SHP77 (cell line): ENCODE measurements at places on chromosomes 1 and 21.

DNA sequence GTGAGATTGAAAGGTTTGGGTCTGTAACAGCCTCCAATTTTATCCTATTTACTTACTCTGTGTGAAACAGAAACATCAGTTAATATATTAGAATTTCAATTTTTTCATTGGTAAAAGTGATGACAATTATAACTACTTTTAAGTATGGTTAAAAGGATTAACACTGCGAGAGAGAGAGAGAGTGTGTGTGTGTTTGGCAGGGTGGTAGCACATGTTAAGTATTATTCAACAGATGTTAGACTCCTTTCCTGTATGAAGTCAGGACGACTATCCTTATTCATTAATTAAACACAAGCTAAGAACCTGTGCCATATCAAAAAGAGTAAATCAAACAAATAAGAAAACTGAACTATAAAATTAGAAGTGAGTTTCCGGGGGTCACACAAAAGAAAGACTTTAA, 662.5 kb downstream of the PLPP3 start:
- DNase-seq = no peak

DNA sequence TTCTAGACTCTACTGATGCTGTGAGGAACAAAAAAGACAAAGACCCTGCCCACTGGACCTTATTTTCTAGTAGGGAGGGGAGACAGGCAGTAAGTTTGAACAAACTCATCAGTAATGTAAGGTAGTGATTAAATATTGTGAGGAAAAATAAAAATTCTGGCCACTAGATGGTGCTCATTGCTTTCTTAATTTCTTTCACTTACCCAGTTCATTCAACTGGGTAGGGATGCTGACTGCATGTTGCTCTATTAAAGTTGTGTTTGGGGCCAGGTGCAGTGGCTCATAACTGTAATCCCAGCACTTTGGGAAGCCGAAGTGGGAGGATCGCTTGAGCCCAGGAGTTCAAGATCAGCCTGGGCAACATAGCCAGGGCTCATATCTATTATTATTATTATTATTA, 6.3 kb upstream of the KYAT3 start:
- peak; percentile 76 for DNase-seq

GRCh38 chr1:231893400-231894102, 267.0 kb downstream of the DISC1 start:
- DNase-seq = no peak

GRCh38 chr1:236659792-236660587, 26.3 kb upstream of the ACTN2 start:
- no peak for DNase-seq

DNA sequence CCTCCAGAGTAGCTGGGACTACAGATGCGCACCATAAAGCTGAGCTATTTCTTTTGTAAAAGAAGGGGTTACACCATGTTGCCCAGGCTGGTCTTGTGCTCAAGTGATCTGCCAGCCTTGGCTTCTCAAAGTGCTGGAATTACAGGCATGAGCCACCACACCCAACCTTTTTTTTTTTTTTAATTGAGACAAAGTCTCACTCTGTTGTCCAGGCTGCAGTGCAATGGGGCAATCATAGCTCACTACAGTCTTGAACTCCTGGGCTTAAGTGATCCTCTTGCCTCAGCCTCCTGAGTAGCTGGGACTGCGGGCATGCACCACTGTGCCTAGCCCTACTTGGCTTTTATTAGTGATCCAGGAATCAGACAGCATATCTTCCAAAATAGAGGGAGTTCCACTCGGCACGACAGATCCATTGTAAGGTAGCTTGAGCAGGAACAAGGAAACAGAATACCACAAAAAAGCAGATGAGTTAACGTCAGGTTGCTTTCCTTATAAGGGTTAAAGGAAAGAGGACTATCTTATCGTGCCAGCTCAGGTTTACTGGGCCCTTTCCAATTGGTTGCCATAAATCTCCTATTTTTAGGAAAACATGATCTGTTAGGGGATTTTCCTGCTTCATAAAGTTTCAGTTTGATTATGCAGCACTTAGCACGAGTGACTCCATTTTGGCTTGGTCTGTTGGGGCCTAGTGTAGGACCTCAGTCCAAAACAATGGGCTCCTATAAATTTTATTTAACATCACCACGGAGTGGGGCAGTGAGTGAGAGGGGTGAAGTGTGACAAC, 45.2 kb downstream of the NENF start:
- DNase-seq = no peak

DNA sequence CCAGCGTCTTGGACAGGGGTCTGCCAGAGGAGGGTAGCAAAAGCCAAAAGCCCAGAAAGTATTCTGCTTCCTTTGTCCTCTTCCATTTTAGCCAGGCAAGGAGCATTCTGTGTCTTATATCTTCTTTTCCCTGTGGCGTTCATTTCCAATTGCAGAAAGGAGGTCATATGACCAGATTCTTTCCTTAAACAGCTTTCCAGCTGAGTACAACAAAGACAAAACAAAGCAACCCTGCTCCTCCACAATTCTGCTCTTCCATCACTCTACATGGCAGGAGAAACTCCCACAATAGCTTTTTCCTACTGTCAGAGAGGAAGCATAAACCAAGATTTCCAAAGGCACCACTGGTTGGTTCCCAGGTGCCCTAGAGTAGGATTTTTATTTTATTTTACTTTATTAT, 19.7 kb downstream of the ENSA start:
- DNase-seq = no peak

DNA sequence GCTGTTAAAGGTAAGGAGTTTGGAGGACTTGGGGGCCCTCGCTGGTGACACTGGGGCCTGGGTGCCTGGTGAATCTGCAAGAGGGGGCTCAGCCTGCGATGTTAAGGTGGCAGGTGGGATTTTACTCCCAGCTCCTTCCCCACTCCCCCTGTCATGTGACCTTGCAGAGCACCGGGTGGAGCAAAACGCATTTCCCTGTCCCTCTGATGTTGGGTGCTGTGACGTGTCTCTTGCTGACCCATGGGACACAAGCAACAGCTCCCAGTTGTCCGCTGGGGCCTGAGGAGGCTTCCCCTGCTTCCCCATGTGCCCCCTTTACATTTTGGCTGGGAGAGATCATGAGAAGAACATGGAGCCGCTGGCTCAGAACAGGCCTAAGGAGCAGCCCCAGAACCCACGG, 319.0 kb downstream of the MATN1 start:
- DNase-seq = no peak

- DNase-seq = no peak
These were observed 4.9 kb downstream of the LSM10 start for GRCh38 chr1:36392836-36393235.

GRCh38 chr1:65056866-65057265, 90.5 kb upstream of the JAK1 start:
- DNase-seq = no peak

- DNase-seq = no peak
These were observed 1.7 kb upstream of the AURKAIP1 start for GRCh38 chr1:1376551-1377226.

DNA sequence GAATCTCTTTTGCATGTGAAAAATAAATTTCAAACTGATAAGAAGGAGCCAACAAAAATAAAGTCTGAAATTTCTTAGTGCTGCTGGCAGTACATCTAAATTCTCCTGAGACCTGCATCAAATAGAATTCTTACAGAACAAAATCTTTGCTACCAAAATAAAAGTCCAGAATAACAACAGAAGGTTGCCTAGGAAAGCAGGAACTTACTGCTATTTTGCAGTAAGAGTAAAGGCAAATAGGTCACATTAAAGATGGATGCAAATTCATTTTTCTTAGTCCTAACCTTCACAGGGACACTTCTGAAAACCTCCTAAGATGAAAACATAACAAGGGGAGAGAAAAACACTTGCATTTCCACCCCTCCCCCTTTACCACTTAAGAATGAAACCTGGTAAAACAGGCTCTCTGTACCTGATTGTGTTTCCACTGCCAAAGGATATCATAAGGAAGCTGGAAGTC, 59.0 kb downstream of the RUSC1 start:
- DNase-seq = no peak

DNA sequence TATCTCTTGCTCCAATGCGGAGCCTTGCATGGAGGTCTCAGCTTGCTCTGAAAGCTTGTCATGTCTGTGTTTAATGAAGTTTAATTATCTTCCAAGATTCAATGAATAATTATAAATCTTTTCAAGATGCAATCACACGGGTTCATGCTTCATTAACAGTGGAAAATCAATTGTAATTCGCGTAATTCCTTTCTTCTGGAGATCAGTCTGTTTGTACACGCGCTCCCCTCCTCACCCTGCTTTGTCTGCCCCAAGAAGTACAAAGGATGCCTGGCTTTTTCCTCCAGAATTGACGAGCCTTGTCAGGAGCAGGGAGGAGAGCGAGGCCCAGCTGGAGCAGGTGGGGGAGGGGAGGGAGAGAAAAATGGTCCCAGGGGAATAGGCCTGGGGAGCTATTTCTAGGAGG, 65.0 kb upstream of the DISP3 start:
- DNase-seq = no peak

- DNase-seq = no peak
These were observed 82.7 kb upstream of the ABCD3 start for GRCh38 chr1:94335447-94335846.

- DNase-seq = no peak
These were observed 61.4 kb downstream of the OLFML2B start for GRCh38 chr1:161962091-161962887.

DNA sequence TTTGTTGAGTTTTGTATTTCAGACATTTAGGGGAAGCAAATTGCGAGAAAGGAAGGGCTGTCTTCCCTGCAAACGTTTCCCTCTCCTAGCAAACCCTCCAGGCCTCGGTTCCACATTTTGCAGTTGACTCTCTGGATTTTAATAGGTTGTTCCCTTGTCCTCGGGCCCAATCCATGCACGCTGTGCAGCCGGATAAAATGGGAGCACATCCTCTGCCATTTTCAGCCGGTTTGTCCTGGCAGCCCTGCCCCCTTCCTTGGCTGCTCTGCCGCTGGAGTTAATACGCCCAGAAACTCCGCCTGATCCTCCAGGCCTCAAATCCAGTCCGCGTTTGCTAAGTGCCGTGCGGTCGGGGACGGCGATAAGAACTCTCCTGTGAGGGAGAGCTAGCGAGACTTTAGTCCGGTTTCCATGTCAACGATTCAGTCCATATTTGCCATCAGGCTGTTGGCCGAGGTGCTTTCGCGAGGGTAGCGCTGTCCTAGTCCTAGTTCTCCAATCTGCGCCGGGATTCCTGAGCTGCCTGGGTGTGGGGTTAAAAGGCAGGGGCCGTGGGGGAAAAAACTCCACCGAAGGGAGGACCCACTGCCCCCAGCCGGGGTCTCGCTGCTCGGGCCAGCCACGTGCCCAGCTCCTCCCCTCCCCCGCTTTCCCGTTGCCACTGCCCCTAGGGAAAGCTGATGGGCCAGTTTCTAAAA, 2.9 kb upstream of the ARID1A start:
- peak; percentile 96 for DNase-seq

DNA sequence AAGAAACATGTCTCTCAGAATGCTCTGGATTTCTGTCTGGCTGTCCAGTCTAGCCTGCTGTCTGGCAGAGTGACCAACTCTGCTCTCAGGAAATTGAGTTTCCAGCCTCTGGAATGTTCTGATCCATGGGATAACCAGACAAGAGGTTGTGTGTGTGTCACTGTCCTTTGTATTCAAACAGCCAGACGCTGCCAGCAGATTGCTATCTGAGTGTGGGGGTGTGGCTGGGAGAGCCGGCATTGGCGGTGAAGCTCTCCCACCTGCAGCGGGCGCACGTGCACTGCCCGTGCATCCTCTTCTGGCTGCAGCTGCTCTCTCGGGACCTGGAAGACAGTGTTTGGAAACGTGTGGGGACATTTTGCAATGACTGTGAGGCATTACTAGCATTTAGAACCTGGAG, 26.1 kb downstream of the PKP1 start:
- peak; percentile 84 for DNase-seq

GRCh38 chr1:170568197-170568596, 36.2 kb downstream of the GORAB start:
- no peak for DNase-seq

GRCh38 chr1:212743901-212744475, 44.3 kb upstream of the BATF3 start:
- no peak for DNase-seq

GRCh38 chr1:103529746-103530145, 4.2 kb downstream of the RNPC3 start:
- DNase-seq = no peak

DNA sequence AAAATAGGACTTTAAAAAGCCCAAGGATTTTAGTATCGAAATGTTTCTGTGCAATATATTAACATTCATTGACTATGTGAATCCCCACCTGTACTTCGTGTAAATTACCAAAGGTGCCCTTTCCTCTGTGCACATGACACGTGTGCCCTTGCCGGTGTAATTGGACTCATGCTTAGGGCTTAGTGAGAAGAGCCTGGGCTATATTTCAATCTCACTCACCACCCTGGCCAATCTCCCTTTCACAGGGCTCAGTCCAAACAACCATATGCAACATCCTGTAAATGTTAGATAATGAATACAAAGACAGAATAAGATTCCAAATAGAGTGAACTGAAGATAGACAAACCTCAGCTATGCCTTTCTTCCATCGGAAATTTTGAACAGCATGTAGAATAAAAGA, 564.3 kb downstream of the USP25 start:
- no peak for DNase-seq

- DNase-seq = no peak
These were observed 444.9 kb upstream of the PKN2 start for GRCh38 chr1:88239205-88239604.

DNA sequence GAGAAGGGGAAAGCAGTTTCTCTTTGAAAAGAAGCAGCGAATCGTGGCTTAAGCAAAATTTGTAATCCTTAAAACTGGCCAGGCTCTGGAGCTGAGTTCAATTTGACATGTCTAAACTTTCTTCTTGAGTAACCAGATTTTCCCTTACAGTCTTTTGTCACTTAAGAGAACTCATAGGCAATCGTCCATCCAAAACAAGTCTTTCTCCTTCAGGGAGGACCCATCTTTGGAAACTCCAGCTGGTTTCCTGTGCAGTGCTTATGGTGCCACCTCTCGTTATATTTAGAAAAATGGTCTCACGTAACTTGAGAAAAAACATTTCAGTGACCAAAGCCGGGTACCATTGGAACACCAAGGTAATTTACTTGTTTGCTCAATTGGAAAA, 1.8 kb upstream of the PTTG1IP start:
- DNase-seq = no peak

DNA sequence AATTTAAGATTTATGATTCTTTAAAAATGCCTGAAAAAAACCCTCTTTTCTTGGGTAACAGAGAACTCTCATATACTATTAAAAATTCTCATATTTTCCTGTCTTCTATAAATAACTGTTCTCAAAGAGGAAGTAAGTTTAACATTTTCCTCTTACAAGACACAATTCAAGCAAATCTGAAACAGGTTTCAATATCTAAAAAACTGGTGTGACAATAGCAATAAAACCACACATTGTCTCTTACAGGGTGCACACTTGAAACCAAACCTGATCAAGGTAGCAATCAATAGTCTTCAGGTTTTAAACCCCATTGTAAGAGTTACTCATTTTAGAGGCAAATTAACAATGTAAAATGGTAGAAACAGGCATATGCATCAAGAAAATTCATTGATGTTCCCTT, 28.0 kb downstream of the FUBP1 start:
- DNase-seq = no peak

- DNase-seq = no peak
These were observed 383.2 kb upstream of the ZRANB2 start for GRCh38 chr1:71464016-71464415.

DNA sequence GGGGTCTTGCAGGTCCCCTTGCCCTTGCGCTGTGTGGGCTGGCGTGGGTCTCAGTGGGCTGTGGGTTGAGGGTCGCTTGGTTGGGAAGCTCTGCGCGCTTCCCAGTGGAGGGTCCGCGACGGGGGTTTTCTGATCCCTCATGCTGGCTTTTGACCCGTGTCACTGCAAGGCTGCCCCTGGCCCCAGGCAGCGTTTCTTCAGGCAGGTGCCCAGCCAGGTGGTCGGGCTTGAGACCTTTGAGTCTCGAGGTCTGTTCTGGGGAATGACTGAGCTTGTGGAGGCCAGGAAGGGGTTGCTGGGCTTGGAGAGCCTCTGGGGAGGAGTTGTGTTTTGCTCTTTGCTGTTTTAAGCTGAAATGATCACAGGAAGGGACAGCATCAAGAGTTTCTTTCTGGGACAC, 5.3 kb downstream of the SKI start:
- DNase-seq = no peak
